Cerebellar nuclear complex (tissue), 1 donor: ENCODE measurements at places on chromosomes 3 and 15.

- peak; percentile 31 for DNase-seq
Observed at GRCh38 chr3:134600685-134601463, 49.9 kb downstream of the KY start.

DNA sequence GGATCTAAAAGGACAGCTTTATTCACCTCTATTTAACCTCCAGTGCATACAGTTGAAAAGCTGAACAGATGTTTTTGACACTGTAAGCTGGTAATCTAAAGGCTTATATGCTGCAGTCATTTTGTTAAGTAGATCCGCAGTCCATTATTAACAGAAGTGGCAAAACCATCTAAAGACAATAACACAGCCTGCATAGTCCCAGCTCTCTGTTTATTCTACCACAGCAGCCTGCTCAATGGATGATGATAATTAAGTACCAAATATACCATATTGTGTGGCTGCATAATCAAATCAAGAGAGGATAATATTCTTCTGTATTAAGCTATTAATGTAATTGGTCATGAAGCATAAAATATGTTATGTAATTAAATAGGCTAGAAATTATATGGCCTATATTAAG is 207.1 kb downstream of the MEIS2 start:
- no peak for DNase-seq

GRCh38 chr3:99644746-99645145 is 6.4 kb downstream of the COL8A1 start:
- no peak for DNase-seq

DNA sequence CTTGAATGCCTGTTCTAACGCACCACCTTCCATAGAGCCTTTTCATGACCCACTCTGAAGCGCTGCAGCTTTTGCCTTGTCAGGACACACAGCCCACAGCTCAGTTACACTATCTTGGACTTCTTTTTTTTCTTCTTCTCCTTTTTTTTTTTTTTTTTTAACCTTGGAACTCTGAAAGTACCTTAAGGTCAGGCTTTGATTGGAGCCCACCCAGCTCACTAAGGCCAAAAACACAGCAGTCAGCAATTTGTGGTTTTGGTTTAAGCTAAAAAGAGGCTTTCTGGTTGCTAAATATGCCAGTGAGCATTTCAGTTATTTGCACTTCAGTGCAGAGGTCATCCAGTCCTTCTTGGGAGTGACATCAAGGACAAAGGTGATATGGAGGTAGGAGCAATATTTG is 1.7 kb downstream of the SLC25A20 start:
- no peak for DNase-seq

GRCh38 chr3:99418709-99419108 is 219.7 kb upstream of the COL8A1 start:
- no peak for DNase-seq

DNA sequence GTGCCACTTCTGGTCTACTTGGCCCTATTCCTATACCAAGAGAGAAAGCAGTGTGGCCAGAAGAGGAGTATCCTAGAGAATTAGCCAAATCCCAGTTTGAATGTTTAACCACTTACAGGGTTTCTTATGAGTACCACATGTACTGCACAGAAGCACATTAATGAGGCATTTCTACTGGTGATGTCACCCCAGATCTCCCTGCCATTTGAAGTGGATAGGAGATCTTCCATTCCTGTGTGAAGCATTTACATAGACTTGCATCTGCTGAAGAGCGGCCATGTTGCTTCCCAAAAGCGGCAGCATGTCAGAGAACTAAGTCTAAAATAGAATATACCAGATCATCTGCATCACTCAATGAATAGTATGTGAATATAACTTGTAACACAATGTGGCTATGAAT is 108.4 kb upstream of the TUSC7 start:
- no peak for DNase-seq

GRCh38 chr3:17120115-17120514 is 235.4 kb downstream of the PLCL2 start:
- no peak for DNase-seq

DNA sequence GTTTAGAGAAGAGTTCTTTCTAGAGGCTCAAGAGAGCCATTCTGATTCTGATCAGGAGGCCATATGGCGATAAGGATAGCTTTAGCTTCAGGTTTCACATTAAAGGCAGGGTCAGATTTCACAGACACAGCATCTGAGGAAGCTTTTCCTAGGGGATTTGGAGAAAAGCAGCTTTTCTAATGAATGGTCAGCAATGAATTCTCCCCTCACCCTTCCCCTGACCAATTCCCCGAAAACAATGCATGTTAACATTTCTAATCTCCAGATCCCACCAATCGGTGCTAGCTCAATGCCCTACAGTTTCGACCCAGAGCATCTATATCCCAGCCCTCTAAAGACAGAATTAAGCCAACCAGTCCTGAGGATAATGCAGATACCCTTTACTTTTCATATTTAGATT is 9.8 kb downstream of the AGBL1 start:
- DNase-seq: no peak

GRCh38 chr15:80609512-80609946 is 85.6 kb upstream of the ABHD17C start:
- no peak for DNase-seq

GRCh38 chr15:22788004-22788403 is 1.6 kb downstream of the NIPA1 start:
- no peak for DNase-seq

- no peak for DNase-seq
Observed at GRCh38 chr3:154129625-154130024, 8.4 kb downstream of the ARHGEF26 start.

GRCh38 chr3:46062679-46063078 is 35.4 kb upstream of the XCR1 start:
- DNase-seq: no peak

DNA sequence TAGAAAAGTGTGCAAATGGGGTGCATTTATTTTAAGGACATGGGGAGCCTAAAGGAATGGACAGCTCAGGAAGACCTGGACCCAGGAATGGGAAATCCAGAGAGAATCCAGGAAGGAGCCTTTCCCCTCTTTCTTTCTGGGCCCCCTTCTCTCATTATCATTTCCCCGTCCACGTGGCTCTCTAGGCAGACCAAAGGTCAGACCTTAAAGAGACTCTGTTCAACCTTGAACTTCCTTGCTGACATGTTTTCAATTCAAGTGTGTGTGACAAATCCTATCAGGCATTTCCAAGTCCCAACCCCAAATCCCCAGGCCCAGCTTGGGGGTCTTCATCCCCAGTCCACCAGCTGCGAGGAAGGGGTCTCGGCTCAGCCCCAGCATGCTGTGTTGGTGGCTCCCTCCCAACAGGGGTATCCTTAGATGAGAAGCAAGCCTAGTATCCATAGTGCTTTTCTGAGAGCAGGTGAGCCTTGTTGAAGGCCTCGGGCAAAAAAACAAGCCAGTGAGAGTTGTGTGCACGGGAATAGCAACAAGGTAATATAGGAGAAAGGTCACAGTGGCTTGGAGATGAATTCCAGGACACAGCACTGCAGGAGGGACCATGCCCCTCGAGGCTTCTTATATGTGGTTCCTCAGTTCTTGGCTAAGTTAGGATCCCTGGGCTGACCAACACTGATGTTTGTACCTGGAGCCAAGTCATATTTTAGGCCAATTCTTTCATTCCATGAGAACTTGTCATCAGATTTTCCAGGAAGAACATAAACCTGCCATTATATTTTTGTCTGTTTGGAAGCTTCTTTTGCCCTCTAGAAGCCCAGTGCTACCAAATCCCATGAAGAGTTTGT is 130.0 kb downstream of the ASB7 start:
- no peak for DNase-seq

GRCh38 chr3:15693355-15693754 is 91.8 kb downstream of the BTD start:
- DNase-seq: no peak
